ENCODE measurements at places on chromosomes 2 and 18. TPM values are rescaled to one million over a fixed set of nuclear protein-coding genes. Genes with fewer than 3 reads are reported as not detected.

The CD8B gene
- total RNA-seq, result not detected

The TBC1D8 gene
- total RNA-seq, result 5.1 TPM

The LGALSL gene
- 5.9 TPM for total RNA-seq

The C2orf66 gene
- 0.28 TPM for total RNA-seq

The NEURL3 gene
- not detected for total RNA-seq

Measured in A673 (cell line).